NCI-H524 treated with DMSO at 0.1 percent for 48 hours (cell line): ENCODE measurements at places on chromosomes 4 and X.

DNA sequence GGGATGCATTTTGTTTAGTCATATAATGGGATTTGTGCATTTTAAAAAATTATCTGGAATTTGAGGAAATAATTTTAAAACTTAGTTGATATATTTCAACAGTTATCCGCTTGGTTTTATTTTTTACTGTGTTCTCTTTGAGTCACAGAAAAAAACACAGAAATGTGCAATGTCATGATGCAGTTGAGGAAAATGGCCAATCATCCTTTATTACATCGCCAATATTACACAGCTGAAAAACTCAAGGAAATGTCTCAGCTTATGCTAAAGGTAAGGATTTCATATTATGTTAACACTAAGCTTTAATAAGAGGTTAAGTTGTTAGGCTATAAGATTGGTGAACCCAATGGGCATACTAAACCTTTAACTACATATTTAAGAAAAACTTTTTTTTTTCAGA lies 63.9 kb downstream of the HPGDS start:
- DNase-seq: no peak

DNA sequence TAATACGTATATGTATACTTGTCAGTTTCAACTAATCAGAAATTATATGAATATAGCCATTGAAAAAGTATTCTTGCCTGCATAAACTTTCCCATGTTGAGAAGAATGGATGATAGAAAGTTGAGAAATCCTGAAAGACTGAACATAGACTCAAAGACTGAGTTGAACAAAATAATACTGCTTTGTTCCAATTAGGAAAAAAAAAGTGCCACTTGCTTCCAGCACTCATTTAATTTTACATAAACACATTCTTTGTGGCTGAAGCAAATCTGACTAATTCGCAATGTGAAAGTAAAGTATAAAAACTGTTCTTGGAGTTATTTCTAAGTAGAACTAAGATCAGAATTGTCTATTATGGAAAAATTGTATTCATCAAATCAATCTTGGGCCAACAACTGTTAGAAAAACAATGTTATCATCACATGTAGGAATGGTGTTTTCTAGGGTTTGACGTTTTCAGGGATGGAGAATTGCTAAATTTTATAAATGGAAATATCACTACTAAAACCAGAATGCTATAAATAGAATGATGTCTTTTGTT lies 2334.6 kb downstream of the PCDH7 start:
- no peak for DNase-seq

- DNase-seq: no peak
These were observed 550 bp downstream of the CBR4 start for GRCh38 chr4:169009286-169010124.

DNA sequence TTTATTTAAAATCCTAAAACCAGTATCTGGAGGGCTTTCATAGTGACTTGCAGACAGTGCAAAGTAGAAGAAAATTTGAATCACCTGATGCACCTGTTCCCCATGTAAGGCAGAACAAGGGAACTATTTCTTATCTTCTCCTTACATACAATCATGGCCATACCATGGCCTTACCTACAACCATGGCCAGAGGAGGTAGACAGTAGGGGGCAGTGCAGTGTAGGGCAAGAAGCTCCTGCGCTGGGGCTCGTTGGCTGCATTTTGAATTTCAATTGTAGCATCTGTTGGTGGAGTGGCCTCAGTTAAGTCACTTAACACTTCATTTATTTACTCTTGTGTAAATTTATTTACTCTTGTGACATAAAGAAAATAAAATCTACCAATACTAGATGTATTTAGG lies 33.0 kb downstream of the GALNTL6 start:
- no peak for DNase-seq

GRCh38 chr4:133720001-133720400 lies 481.6 kb downstream of the PABPC4L start:
- no peak for DNase-seq

- DNase-seq: no peak
These were observed 13.1 kb upstream of the SULT1B1 start for GRCh38 chr4:69773484-69773883.

GRCh38 chr4:150135134-150135772 lies 57.0 kb downstream of the DCLK2 start:
- no peak for DNase-seq

GRCh38 chr4:169963998-169964397 lies 62.2 kb downstream of the MFAP3L start:
- DNase-seq: no peak

- DNase-seq: no peak
These were observed 67.1 kb downstream of the RXFP1 start for GRCh38 chr4:158588777-158589176.

- no peak for DNase-seq
These were observed 66.3 kb downstream of the NBDY start for GRCh38 chrX:56795309-56795868.

DNA sequence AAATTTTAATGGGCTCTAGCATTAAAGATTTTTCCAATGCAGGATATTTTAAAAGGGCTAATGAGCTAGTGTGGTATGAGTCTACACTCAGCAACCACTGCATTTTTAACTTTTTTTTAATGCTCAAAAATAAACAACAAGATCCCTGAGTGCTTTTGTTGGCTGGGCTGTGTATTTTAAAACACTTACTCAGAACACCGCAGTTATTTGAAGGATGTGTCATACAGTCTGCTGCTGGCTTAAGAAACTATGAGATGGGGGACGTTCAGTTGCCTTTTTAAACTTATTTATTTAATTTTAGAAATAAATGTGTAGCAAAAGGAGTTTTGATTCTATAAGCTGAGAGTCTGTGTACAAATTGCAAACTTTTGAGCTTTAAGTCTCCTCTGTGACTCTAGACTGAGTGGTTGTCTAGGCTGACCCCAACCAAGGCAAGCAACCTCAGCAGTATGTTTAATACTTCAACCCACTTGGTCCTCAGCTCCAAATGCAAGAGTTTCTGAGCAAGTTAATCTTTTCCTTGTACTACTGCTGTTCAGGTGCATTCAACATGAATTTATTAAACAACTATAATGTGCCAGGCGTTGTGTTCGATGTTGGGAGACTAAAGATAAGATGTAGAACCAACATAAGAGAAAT lies 278.6 kb upstream of the DIPK2B start:
- DNase-seq: no peak
